ENCODE measurements at places on chromosomes 6 and 20.

DNA sequence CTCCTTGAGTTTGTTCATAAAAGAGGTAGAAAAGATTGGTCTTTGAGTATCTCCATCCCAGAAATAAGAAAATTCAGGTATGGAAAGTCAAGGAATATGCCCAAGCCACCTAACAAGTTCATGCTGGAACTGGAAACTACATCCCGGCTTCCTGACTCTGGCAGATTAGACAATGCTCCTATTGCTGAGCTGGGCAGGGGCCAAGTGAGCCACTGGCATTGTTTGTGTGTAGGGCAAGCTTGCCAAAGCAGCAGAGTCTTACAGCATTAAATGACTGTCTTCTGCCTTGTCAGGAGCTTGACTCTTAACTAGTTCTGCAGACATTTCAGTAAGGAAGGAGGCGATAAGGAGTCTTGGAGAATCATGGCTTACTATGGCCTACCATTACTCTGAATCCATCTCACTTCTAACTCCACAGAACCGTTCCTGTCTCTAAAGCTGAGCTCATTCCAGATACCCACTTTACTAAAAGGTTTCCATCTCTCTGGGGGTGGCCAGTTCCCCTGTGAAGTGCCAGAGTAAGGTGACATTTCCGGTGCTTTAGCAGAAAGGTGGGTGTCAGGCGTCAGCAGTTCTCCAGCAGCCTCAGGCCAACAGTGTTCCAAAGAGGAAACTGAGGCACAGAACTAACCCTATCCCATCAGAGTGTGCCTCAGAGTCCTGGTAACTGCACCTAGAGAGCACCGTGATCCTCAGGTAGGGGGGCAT is 30.1 kb downstream of the PRDM1 start:
- DNase-seq, result no peak

DNA sequence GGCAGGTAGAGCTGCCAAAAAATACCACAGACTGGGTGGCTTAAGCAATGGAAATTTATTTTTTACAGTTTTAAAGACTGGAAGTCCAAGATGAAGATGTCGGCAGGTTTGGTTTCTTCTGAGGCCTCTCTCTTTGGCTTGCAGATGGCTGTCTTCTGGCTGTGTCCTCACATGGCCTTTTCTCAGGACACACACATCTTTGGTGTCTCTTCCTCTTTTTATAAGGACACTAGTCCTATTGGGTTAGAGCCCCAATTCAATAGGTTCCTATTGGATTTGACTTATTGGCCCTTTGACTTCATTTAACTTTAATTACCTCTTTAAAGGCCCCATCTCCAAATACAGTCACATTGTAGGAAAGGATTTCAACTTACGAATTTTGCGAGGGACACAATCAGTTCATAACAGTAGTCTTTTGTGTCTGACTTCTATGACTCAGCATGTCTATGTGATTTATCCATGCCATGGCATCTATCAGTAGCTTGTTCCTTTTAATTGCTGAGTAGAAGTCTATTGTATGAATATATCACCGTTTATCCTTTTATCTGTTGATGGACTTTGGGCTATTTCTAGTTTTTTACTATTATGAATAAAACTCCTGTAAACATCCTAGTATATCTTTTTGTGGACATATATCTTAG is 11.0 kb upstream of the TCP11 start:
- DNase-seq, result peak; percentile 73

DNA sequence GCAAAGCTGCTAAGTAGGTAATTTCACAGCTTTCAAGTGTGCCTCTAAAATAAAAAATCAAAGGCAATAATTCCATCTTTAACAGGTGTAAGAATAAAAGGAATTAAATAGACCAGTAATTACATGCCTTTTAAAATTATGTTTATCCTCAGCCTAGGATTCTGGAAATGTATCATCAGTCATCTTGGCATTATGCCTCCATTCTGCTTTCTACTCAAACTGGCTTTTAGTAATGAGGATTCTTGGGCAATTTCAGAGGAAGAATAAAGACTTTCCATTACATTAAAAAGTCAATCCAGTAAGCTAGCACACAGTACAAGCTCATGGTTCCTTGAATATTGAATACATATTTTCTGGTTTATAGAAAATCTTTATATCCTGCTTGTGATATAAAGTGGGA is 44.7 kb downstream of the GSTA2 start:
- DNase-seq, result no peak

DNA sequence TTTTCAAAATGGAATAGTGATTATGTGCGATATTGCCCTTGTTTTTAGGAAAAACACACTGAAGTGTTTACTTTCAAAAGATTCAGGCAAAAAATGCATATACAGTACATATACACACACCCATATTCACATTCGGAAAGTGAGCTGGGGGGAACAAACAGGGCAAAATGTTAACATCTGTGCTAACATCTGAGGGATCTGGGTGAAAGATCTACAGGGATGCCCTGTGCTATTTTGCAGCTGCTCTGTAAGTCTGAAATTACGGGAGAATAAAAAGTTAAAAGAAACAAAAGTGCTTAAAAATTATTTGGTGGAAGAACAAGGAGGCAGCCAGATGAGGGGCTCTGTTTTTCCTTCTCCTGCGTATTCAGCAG is 860 bp downstream of the CST3 start:
- DNase-seq, result no peak

- no peak for DNase-seq
Measured at GRCh38 chr6:2034256-2034655, 211.1 kb downstream of the GMDS start.

- DNase-seq, result no peak
Measured at GRCh38 chr6:11810039-11810541, 31.5 kb upstream of the ADTRP start.

DNA sequence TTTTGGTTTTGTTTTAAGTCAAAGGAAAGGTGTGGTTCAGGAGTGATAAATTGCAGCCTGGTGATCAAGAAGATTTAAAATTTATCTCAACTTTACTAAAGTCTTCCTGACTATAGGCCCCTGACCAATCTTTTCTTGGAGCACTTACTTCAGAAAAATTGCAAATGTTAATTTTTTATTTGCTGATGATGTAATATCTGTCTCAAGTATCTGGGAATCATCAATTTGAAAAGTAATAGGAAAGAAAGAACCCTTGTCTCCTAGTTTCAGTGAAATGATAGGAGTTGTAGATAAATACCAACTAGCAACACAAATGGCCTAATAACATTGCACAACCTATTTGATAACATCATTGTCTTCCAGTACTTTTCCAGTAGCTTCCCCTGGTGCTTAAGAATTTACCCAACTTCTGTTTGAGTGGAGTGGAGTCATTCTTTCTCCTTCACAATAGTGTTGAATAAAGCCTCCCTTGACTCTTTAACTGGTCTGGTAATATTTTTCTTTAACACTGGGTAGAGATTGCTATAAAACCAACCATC is 648.3 kb upstream of the ADGRB3 start:
- DNase-seq, result no peak

- no peak for DNase-seq
Measured at GRCh38 chr6:16911088-16911487, 149.8 kb upstream of the ATXN1 start.

DNA sequence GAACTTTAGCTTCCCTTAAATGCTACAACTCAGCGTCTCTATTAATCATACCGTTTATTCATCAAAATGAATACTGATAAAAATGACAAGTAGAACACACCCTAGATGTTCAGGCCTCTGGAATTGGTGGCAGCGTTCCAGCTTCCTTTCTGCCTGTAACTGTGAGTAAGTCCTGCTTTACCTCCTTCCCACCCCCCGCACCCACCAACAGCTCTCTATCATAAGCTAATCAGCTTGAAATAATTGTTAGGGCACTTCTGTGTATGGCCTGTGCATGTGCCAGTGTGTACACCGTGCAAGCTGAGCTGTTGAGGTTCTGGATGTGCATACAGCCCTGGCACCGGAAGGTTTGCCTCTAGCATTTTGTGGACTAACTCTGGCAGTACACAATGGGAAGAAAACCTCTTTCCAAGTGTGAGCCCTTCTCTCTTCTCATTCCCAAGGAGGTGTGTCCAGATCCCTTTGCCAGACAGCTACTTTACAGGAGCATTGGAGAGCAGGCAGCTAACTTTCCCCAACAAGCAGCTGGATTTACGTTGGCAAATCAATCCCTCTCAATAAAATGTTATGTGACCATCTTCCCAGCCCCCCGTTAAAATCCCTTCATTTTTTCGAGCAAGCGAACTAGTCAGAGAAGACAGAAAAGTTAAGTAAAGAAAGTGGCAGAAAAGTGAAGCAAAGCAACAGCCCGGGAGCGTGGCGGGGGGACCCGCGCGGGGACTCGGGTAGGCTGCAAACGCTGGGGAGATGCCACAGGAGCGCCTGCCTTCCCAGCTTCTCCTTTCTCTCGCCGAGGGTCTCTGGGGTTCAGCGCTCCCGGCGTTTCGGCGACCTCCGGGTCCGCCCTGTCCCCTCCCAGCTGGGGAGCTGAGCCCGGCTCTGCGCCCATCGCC is 803 bp upstream of the ADGRG6 start:
- DNase-seq, result no peak

DNA sequence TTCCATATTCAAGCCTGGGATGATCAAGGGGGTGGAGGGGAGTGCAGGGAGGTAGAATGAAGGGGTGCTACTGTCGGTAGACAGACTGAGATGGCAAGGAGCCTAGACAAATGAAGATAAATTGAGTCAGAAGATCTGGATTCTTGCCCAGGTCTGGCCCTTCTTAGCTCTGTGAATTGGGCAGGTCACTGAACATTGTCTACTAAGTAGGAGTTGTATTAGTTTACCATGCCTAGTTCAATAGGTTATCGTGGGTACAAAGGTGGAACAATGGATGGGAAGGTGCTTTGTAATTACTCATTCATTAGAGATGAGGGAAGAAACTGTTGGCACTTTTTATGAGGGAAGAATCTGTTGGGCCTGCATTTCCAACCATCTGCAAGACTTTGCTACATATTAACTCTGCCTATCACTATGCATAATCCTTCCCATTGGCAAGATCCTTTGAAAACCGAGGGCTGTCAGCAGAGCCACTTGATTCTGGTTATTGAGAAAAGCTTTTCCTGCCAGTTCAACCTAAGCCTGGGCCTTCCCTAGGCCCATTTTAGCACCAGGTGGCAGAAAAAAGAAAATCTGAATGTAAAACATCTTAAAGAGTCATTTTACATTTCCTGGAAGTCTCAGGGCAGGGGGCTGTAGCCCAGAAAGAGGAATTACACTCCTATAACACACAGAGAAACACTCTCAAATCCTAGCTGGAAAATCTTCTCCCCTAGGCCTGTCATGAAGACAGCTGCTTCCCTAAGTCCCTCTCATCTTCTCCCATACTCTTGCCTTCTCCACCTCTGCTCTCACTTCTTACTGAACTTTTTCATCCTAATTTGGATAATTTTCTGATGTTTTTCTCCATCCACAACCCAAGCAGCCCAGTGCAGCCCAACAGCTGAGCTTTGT is 103.5 kb downstream of the CD24 start:
- no peak for DNase-seq

- DNase-seq, result peak; percentile 58
Measured at GRCh38 chr20:3763671-3764601, 3.6 kb downstream of the ADISSP start.

DNA sequence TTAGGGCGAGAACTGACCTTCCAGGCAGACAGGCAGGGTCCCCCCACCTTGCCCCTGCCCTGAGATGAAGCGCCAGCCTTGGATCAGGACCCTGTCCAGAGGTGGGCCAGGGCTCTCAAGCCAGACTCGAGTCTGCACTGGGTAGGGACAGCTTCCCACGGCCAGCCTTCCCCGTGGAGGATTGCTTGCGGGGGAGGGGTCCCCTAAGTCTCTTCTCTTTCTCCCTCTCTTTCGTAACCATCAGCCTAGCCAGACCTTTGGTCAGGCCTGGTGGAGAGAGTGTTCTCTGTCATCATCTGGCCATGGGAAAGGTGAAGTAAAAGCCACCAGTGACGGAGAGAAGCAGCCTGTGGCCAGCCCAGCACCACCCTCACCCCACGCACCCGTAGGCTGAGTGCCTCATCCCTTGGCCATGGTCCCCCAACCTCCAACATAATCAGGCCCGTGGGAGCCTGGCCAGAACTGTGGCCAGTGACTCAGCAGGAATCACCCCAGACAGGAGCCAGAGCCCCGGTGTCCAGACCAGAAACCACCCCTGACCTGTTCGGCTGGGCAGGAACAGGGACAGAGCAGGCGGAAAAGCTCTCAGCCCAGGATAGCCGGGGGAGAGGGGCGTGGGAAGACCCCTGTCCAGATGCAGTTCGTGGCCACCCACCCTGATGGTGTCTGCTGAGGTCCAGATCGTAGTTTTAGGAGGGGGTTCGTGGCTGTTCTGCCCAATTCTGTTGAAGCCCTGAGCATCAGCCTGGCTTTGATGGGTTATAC is 47.1 kb downstream of the SNAI1 start:
- peak; percentile 65 for DNase-seq

DNA sequence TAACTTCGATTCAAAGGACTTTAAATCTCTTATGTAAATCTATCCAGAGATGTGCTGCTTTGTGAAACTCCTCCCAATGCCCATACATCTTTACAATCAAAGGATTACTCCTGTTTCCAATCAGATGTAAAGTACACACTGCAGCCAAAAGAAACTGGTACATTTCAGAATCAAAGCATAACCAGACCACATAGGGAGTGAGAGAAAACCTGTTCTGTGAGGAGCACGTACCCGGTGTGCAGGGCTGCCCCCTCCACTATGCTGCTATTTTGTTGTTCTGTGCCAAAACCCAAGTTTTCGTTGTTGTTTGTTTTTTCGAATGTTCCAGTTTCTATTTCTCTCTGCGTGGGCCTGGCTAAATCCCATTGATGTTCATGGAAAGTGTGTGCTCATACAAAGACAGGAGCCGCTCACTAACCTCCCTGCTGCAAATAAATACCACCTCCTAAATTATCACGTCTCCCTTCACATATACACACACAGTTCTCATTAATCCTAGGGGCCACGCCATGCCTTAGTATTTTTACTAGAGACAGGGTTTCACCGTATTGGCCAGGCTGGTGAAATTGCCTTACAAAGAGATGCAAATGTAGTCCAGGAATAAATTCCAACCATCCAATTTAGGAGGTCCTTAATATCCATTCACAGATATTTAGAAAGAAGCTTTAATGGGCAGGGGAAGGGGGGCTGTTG is 52.9 kb downstream of the ATP9A start:
- no peak for DNase-seq

DNA sequence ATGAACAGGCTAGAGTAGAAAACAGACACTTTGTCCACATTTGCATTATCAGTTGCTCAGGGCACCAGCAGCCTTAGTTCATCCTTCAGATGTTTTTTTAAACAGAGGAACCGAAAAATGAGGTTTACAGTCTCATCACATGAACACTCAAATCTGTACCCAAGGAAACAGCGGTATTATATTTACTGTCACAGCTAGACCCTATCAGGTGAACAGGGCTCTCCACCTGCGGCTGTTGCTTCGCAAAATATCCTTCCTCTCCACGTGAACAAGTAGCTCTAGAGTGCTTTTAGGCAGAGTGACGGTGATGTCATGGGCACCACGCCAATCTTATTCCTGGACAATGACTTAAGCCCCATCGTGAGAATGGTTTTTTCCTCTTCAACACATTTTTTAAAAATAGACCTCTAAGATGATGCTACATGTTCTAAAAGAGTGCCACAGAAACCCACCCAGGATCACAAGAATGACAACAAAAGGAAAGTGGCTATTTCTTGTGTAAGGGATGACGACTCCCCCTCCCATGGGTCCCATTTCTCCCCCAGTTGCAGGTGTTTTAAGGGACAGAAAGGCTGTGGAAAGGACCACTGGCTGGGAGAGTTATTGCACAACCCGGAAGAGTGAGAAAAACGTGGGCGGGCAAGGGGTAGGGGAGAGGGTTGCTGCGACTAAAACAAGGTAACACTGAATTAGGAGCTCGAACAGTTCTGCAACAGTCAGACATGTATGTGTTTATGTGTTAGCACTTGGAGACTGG is 77.7 kb downstream of the EFHC1 start:
- peak; percentile 67 for DNase-seq

GRCh38 chr6:43790031-43790430 is 20.0 kb downstream of the VEGFA start:
- DNase-seq, result peak; percentile 97

All from NB4 (cell line).